ENCODE measurements at places on chromosomes 3 and 15. TPM values are rescaled to one million over a fixed set of nuclear protein-coding genes. Genes with fewer than 3 reads are reported as not detected.

GRCh38 chr15:40831861-40832260 lies 3.4 kb upstream of the PPP1R14D start:
- no peak for DNase-seq

DNA sequence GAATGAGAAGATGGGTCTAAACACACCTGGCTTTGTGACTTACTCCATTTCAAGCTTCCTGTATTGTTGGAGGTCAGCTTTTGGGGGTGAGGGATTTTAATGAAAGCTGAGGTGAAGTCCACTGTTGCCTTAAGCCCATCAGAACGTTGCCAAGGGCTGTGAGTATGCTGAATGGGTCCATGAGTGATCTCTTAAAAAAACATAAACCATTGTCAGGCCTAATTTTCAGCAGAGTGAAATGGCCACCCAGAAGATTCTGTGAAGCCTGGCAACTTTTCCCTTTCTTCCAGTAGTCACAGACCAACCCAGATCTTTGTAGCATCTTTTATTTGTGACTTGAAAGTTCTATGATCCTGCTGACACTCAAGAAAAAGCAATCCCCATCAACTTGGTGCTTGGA lies 87.0 kb downstream of the SMAD3 start:
- no peak for DNase-seq

DNA sequence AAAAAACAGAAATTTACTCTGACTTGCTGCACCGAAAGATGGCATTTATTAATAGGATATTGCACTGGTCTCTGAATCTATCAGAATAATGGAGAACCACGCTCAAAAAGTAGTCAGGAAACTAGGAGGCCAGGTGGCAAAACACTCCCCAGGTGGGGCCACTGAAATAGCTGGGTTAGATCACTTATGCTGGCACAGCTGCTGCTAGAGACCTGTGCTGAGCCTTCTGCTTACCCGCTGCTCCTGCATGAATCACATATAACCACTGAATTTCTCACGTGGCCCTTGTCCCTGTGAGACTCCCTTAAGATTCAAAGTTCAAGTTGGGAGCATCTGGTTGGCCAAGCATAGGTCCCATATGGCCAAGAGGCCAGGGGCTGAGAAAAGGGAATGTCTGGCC lies 66.0 kb upstream of the OXTR start:
- DNase-seq: no peak

DNA sequence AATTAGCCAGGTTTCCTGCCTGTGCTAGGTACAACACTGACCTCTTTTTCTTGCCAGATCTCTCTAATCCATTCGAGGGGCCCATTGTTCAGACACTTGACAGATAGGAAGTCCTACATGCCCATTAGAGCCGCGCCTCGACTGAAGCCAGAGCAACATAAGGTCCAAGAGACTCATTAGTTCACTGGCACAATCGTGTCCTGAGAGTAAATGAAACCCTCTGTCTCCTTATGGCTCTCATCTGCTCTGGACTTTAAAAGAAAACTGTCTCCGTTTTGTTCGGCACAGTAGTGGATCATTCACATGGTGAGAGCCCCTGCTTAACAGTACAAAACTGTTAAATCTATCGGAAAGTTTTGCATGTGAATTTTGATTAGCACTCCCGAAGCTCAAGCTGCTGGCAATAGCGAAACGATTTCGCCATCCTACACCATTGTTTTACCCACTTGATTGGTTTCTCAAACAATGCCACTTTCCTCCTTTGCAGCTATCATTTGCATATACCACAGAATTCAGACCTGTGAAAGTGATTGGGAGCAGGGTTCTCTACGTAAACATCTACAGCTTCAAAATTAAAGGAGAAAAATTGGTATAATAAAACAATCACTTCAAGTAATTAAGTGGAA lies 19.0 kb upstream of the C15orf61 start:
- no peak for DNase-seq

Gene FHIT
- 3.6 TPM for total RNA-seq
